ENCODE measurements at places on chromosomes 12 and 14. TPM values are rescaled to one million over a fixed set of nuclear protein-coding genes. Genes with fewer than 3 reads are reported as not detected.

The KRT6B gene
- not detected for total RNA-seq

The KRT75 gene
- not detected for total RNA-seq

The CATSPERB gene
- total RNA-seq: not detected

The SLC6A15 gene
- 2.3 TPM for total RNA-seq

The SYNJ2BP gene
- 23.5 TPM for total RNA-seq

All from vein endothelial cell (primary cell).